ENCODE measurements at places on chromosomes 2 and 18.

GRCh38 chr2:71925268-71926088 is 222.2 kb downstream of the CYP26B1 start:
- peak; percentile 96 for DNase-seq

DNA sequence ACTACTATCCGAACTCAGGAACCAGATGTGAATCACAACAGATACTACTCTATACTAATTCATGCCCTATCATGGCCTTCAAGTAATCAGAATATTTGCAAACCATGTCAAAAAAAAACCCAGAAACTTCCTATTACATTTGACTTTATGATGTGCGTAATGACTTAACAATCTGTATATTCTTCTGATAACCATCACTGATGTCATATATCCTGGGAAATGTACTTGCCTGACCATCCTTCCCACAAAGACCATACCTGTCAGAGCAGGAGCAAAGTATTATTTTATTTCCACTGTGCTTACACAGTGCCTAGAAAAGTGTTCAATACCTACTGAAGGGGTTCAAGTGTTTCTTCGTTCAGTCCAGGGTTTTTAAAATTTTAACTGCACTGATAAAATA is 27.5 kb downstream of the PPP4R1 start:
- no peak for DNase-seq

DNA sequence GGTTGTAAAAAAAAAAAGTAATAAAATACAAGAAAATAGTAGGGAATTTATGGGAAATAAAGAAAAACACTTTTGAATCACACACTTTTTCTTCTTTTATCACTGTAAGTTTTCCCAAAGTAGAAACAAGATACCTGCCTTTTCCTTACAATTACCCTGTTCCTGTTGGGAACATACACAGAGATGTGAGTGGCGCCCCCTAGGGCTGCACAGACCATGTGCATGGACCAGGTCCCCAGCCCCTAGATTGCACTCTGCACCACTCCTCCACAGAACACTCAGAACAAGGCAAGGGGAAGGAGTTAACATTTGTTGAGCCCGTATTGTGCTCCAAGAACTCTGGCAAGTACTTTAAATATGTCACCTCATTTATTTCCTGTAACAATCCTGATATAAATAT is 118.7 kb upstream of the NRP2 start:
- DNase-seq: peak; percentile 42

- no peak for DNase-seq
Measured at GRCh38 chr18:51559198-51559901, 361.9 kb upstream of the MEX3C start.

DNA sequence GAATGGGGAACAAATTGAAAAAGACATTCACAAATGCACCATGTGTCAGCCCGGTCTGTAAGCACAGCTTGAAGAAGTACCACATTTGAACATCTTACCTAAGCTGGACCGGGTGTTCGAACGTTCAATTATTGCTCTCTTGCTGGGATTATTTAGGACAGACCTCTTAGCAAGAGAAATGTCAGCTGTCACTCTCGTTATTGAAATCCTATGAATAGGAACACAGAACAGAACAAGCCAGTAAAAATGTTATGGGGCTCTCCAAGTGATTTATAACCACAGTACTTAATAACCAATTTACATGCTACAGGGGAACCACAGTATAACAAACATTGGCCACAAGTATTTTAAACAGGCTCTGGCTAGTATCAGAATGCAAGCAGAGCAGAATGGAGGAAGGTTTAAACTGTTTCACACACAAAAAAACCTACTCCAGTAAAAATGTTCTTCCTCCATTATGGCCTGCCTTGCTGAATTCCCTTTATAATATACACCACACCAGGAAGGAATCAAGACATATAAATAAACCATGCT is 32.5 kb upstream of the ARL5A start:
- DNase-seq: no peak

- no peak for DNase-seq
Measured at GRCh38 chr2:127032621-127033020, 74.3 kb downstream of the BIN1 start.

DNA sequence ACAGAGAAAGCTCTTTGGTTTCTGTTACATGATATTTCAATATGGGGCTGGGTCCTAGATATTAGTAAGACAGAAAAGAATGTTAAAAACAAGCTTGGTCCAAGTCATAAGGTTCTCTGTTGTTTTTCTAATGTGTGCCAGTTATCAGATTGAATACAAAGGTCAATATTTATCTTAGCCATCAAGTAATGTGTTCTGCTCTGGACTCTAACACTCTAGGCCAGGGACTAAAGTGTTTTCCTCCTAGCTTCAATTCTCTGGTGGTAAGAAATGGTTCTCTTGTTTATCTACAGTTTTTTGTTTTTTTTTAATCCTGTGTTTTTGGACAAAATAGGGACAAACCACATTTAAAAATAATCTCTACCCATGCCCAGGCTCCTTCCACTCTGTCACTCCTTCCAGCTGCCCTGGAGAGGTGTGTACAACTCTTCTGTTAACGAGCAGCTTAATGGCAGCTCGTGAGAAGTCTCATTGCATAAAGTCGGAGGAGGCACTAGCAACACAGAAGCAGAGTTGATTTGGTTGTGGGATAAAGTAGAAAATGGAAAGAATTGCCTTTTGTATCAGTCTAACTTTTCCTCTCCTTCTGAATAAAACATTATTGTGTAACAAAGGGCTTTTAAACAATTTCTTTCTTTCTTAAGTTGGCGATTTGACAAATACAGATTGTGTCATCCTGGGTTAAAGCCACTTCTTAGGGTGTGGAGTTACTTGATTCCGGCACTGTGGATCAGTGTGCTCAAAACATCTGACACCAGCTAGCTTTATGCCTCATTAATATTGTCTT is 8.0 kb upstream of the SESTD1 start:
- no peak for DNase-seq

- no peak for DNase-seq
Measured at GRCh38 chr2:96663177-96663576, 20.6 kb downstream of the FER1L5 start.

- DNase-seq: no peak
Measured at GRCh38 chr2:39947294-39948015, 168.4 kb upstream of the THUMPD2 start.

DNA sequence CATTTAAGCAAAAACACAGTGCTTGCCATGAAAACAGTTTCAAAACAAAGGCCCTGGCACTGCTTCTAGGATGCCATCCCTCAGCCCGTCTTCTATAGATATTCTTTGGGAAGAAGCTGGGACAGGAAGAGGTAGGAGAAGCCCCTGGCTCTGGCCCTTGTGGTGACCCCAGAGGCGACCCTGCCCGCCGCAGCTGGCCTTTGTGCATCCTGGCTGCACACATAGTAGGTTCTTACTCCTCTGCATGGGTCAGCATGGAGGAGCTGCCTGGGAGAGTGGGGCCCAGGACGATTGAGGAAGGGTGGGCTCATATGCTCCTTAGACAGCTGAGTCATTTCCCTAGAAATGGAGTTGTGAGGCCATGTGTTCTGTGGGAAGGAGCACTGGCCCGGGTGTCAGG is 44.4 kb upstream of the OTOF start:
- DNase-seq: no peak

DNA sequence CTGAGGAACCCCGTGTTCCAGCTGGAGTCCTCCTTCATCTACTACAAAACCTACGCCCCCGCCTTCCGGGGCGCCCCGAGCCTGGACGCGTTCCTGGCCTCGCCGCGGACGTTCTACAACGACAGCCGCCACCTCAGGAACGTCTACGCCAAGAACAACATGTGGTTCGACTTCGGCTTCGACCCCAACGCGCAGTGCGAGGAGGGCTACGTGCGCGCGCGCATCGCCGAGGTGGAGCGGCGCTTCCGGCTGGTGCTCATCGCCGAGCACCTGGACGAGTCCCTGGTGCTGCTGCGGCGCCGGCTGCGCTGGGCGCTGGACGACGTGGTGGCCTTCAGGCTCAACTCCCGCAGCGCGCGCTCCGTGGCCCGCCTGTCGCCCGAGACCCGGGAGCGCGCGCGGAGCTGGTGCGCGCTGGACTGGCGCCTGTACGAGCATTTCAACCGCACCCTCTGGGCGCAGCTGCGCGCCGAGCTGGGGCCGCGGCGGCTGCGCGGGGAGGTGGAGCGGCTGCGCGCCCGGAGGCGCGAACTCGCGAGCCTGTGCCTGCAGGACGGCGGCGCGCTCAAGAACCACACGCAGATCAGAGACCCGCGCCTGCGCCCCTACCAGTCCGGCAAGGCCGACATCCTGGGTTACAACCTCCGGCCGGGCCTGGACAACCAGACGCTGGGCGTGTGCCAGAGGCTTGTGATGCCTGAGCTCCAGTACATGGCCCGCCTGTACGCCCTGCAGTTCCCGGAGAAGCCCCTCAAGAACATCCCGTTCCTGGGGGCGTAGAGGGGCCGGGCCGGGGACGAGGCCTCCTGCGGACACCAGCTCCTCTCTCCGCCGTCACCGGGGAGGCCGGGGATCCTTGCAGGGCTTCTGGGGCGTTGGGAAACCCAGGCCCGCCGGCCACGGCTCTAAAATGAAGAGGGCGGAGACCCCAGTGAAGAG is 5.3 kb upstream of the NEU4 start:
- DNase-seq: peak; percentile 68

DNA sequence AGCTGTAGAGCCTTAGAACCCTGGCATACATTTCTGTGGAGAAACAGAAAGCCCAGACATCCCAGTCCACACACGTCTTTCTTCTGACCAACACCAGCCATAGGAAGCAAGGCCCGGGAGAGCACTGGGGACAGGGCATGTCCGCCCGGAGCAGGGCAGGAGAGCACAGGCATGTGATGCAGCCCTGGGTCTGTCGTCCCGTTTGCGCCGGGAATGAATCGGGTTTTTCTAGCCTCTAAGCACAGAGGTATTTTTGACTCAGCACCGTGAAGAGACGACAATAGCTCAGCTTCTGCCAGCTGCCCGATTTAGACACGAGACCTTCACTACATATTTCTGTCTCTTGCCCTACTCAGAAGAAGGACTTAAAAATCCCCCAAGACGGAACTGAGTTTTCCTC is 7.3 kb upstream of the AMMECR1L start:
- no peak for DNase-seq

GRCh38 chr2:181988154-181988924 is 2.7 kb downstream of the PPP1R1C start:
- no peak for DNase-seq
